ENCODE measurements at places on chromosomes 2 and 18.
A peak's percentile ranks its signal among the peaks of the same experiment; 100 is the strongest.

GRCh38 chr2:72425996-72426395, 278.3 kb upstream of the CYP26B1 start:
- no peak for DNase-seq

GRCh38 chr2:38438133-38438882, 61.2 kb upstream of the ATL2 start:
- DNase-seq = no peak

GRCh38 chr2:95165030-95165370, 609 bp upstream of the ZNF2 start:
- no peak for DNase-seq

DNA sequence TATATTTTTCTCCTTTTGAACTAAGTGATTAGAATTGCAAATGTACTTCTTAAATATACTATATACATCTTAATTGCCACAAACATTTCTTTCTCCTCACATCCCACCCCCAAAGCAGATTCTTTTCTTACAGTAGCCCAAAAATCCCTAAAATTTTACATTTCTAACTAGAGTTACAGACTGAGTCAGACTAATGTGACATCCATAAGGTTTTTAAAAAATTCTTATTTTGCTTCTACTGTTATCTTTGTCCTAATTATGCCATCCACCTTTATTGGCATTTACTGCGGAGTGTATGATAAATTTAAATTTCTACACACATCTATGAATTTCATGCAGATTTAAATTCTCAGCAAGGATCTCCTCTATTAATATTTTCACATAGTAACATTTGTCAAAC, 15.8 kb downstream of the PELI1 start:
- DNase-seq = no peak

DNA sequence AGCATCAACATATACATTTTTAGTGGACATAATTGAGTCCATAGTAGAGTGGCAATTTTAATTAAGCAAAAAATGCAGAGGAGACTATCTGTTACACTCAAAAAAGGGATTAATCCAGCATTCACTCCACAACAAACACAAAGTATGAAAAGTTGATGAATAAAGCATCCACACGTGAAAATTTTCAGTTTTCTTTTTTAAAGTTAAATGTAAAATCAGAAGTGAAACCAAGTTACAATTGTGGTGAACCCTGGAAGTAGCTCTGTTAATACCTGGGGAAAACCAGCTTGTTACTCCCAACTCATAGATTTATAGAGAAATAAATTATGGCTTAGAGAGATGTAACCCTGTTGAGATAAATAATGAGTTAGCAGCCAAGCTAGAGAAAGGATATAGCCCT, 807.8 kb downstream of the TRIB2 start:
- DNase-seq = no peak

DNA sequence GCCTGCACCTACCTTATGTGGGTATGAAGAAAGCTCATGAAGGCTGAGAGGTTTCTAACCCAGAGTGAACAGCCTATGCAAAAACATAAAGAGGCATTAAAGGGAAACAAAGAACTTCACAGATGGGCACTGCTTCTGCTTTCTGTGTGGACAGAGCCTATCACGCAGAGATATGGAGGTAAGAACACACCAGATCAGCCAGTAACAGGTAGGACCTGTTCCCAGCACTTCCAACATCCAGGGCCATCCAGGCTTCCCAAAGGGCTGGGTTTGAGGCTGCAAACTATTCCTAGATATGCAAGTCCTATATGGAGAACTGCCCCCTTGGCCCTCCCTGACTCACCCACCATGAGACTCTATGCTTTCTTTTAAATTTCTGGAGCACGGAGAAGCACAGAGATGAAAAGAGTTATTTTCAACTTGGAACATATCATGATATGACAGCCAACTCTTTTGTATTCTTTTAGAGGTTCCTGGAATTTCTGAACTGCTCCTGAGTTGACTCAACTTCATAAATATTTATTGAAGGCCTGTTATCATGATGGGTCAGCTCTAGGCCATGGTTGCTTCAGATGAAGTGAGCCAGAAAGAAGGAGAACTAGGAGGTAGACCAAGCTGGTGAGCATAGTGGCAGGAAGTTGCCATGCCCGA, 77.4 kb upstream of the PPP1CB start:
- DNase-seq = peak; percentile 67

- no peak for DNase-seq
Measured at GRCh38 chr2:162210385-162210784, 32.9 kb downstream of the FAP start.

DNA sequence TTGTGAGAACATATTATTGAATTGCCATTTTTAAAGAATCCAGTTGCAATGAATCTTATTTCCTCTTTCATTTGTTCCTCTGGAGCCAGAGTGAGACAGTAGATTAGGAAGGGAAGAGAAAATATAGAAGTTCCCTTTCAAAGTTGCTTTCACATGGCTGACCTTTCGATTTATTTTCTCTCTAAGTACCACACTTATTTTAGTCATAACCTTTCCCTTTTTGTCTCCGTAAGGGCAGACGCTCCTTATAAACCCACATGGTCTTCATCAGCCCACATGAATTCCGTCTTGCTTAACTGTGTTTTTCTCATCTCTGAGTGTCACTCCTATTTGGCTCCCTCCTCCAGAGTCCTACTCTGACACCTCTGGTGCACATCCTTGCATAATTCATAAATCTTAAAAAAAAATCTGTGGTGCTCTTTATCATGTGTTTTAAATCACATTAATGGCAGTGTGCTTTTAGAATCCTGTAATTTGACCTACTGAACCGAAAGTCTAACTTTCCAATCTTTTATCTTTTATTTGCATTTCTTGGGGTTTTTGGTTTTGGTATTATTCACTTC, 38.5 kb upstream of the ZNF396 start:
- peak; percentile 37 for DNase-seq

DNA sequence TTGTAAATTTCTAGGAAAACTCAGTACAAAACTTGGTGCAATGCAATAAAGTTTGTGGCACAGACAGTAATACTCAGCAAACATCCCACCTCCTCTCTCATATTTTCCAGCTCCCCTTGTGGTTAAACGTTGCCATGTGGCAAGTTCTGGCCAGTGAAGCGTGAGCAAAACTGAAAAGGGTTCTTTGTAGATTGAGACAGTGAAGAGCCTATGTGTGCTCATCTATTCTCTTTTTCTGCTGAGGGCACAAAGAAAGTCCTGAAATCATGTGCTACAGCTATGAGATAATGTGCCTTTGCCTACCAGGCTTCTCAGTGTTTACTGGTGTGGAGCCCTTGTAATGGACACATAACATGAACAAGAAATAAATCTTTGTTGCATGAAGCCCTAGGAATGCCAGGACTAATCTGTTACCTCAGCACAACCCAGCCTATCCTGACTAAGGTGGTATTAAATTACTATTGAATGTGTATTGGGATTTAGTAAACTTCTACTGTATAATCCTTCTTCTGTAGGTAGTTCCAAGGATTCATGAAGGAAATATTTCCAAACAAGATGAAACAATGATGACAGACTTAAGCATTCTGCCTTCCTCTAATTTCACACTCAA, 13.0 kb upstream of the TYMS start:
- no peak for DNase-seq

DNA sequence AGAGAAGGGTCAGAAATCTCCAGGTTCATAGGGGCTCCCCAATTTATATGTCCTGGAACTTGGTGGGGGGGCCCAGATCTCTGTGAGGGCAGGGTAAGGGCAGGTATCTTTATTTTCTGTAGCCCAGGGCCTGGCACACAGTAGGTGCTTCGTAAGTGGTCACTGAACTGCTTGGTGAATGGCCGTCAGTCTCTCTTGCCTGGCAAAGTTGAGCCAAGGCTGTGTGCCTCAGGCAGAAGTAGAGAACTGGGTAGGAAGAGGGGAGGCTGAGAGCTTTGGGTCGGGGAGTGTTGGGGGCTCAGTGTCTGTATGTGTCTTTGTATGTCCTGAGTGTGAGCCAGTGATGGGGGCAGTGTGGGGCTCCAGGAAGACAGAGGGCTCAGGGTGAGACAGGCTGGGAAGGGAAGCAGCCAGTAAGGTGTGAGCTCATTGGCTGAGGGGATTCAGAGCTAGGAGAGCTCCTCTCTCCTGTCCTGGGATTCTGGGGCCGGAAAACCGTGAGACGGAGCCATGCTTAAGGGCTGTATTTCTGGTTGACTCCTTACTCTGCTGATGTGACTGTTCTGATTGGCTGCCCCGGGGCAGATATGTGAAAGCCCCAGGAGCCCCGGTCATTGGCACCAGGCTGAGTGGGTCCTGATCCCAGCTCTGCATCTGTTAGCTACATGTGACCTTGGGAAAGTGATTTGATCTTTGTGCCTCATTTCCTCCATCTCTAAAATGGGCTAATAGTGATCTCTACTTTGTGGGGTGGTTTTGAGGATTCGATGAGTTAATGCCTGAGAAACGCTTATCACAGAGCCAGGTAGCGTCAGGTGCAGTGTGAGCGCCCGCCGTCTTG, 30.3 kb downstream of the STEAP3 start:
- DNase-seq = no peak

GRCh38 chr2:176473177-176473576, 203.9 kb downstream of the MTX2 start:
- no peak for DNase-seq

DNA sequence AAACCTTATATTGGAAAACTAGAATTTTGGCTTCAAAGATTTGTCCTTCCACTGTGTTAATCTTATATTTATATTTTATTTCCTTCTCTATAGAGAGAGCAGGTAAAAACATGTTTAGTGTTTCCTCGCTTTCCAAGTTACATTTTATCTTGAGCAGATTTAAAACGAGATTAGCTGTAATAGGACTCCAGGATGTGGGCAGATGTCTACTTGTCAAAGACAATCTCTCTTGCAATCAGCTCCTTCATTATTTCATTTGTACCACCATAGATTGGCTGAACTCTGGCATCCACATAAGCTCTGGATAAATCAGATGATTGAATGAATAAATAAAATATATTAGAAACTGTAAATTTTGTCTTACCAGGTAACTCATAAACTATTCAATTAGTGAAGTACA, 17.5 kb upstream of the KANSL1L start:
- DNase-seq = no peak

DNA sequence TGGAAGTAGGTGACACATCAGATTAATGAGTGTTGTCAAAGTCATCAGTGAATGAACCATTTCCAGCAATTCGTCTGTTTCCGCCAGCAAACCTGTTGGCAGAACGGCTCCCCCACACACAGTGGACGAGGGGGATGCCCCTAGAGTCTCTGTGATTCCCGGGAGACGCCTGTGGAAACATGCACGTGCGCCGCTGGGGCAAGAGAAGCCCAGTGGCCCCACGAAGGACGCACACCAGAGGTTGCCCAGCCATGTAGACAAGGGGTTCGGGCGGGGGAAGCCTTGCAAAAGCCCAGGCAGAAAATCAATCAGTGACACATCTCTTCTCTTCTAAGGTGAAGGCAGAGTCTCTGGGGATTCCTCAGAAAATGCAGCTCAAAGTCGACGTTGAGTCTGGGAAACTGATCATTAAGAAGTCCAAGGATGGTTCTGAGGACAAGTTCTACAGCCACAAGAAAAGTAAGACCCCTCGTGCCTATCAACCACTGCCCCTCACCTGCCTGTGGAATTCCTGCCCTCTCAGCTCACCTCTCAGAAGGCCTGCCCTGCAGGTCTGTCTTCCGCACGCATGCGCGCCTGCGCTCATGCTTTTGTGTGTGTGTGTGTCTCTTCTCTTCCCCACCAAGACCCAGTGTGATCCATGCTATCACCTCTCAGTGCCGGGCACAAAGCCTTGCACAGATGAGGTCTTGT, 87.1 kb downstream of the INPP5D start:
- DNase-seq = no peak

GRCh38 chr2:108776475-108776874, 10.1 kb upstream of the CCDC138 start:
- no peak for DNase-seq

GRCh38 chr18:43322132-43322531, 44.8 kb upstream of the SYT4 start:
- DNase-seq = no peak

DNA sequence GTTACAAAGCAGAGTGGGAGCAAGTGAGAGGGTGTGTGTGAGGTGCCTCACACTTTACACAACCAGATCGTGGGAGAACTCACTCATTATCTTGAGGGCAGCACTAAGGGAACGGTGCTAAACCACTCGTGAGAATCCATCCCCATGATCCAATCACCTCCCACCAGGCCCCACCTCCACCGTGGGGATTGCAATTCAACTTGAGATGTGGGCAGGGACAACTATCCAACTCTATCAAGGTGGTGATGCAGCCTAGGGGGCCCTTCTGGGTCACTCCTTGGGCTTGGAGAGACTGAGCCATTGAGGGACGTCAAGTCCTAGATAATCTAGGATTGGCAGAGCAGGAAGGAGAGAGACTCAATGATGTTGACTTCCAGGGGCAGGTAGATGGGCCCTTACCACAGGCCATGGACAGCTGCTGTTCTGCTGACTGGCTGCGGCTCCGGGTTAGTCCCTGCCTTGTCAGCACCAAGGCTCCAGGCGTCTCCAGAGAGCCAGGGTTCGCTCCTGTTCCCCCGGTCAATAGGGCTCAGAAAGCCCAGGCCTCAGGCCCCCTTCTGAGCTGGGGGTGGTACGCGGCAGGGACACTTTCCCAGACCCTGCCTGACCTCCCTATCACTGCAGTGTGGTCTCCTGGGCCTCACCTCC, 193.2 kb upstream of the HS6ST1 start:
- no peak for DNase-seq

DNA sequence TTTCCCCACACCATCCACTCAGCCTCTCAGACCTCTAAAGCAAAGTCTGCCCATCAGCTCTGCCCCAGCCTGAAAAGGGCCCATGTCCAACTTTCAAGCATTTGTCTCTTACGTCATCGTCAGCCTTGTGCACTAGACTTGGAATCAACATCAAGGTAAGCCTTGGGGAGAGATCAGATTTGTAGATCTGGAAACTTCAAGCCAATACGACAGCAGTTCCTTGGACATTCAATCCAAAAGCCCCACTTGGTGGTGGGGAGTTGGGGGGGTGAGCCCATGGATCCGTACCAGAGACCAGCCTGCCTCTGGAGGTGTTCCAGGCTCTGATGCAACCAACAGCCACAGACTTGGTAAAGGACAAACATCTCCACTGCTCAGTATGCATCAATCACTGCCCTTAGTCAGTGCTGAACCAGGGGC, 206.8 kb upstream of the MEIS1 start:
- no peak for DNase-seq

- DNase-seq = no peak
Measured at GRCh38 chr2:216428618-216429350, 16.5 kb downstream of the SMARCAL1 start.

DNA sequence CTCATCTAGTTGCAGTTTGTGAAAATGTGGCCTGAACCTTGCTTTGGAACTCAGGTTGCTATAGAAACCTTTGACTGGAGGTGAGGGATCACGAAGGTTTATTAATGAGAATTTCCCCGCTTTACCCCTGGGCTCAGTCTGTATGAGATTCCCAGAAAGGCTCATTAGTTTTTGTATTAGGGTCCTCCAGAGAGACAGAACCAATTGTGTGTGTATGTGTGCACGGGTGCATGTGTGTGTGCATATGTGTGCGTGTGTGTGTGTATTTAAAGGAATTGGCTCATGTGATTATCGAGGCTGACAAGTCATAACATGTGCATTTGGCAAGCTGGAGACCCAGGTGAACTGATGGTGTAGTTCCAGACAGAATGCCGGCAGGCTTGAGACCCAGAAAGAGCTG, 113.8 kb upstream of the DLX2 start:
- DNase-seq = no peak

All from brain microvascular endothelial cell (primary cell).